ENCODE measurements at places on chromosomes 13 and 19.

DNA sequence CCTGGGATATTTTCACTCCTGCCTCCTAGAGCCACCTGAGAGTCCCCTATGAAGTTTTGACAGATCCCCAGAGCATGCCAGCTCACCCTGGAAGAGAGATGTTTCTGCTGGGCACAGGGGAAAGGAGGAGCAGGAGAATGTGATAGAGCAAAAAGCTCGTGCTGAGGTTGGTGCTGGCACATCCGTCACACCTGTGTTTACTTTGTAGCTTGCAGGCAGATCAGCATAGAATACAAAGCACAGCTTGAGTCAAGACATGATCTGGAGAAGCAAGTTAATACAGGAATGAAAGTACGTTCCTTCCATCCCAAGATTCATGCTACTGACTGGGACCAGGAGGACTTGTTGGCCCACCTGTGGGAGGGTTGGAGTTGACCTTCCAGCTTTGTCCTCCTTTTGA is 46.1 kb downstream of the HSPH1 start:
- no peak for DNase-seq

- no peak for DNase-seq
Observed at GRCh38 chr19:28330831-28331230, 882.1 kb downstream of the UQCRFS1 start.

DNA sequence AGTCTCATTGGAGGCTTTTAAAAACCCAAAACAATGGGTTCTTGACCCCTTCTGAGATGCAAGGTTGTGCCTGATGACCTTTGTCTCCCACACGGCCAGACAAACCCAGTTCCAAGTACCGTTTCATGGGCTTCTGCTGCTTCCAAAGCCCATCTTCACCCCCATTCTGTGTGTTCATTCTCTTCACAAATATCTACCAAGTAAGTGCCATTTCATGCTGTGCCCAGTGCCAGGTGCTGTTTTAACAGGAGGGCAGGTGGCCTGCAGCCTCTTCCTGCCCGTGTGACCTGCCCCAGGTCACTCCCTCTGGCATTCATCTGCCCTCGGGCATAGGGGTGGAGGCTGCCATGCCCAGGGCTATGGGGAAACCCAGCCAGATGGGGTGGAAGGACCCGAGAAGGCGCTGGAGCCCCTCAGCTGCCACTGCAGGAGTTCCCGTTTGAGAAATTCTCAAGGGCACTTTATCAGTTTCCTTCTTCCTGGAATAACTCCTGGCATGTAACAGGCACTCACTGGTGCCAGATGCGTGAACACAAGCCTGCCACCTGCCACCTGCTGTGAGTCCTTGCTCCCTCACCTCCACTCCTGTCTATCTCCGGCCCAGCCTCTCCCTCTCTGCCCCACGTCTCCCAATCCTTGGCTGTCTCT is 12.5 kb downstream of the CAPN12 start:
- DNase-seq, result no peak

DNA sequence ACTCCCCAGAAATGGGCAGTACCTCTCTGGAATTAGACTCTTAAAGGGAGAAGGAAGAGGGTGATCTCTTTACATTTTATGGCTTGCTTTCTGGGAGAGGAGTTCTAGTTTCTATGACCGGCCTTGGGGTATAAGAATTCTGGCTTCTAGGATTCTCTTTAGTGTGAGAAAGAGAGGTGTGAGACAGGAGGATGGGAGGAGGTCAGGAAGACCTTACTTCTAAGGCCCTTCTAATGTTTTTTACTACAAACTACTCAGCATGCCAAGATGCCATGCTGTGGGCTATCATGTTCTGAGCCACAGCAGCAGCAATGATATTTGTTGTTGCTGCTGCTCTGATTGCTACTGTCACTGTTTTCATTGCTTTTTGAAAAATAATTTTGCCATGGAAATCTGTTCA is 538.3 kb downstream of the SLITRK6 start:
- DNase-seq, result no peak

- no peak for DNase-seq
Observed at GRCh38 chr19:55694241-55694655, 19.2 kb downstream of the EPN1 start.

DNA sequence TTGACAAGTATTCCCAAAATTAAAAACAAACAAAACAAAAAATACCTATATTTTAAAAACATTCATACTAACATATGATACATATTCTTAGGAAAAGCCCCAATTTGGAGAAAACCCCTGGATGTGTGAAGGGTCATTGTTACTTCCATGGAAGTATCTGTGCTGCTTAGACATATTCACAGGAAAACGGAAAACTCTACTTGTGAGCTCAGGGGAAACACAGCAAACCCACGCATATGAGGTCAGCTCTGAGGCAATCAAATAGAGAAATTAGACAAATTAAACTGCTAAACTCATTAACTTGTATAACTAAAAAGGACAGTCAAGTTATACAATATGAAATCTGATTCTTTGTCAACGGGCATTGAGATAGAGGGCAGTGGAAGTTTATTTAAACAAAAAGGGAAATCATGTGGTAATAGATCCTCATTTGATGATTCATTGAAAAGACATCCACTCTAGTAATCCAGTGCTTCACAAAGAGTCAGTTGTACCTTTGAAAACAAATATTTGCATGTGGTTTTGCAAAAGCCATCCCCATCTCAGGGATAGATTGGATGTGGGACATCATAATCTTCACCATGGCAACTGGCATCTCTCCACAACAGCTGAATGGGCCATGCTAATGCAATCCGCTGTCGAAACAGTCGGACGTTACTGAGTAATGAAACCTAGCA is 423.4 kb downstream of the ITGBL1 start:
- DNase-seq, result no peak

- no peak for DNase-seq
Observed at GRCh38 chr13:50140581-50141374, 125.5 kb downstream of the KCNRG start.

DNA sequence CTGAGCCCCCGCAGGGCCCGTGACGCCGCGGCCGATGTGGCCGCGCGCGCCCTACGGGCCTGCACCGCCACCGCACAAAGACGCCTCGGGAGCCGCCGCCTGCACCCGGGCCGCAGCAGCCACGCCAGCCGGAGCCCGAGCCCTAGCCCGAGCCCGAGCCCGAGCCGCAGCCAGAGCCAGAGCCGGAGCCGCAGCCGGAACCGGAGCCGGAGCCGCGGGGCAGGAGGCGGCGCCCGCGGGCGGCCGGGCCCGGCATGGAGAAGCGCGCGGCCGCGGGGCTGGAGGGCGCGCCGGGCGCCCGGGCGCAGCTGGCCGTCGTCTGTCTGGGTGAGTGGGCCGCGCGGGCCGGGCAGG is 379 bp downstream of the LRP3 start:
- DNase-seq, result no peak

DNA sequence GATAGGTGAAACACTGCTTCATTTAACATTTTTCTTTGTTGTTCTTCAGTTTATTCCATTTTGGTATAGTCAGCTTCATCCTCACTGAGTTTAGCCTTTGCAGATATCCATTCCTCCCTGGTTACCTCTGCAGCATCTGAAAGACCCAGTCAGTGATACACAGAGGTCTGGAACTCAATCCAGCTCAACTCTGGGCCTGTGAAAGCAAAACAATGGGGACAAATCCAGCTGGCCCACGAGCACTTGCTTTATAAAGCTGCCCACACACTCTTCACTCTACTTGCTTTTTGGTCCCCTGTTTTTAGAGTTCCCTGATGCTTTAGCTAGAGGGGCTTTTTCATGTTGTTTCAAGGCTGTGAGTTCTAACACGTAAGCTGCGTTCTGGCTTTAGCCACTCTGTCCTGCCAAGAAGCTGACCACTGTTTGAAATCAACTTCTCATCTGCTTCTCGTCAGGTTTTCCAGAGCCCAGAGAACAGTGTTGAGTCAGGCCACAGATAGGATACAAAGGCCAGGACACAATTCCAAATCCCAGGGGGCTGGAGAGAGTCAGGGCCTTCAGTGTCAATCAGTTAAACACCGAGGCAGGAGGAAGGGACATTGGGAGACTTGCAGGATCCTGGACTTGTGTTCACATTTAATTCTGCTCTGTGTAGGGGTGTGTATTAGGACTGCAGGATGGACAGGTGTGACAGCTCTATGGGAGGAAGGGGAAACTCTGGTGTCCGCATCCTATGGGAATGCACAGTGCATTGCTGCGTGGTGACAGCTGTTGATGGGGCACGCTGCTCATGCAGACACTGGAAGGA is 83.5 kb upstream of the RNF113B start:
- no peak for DNase-seq

DNA sequence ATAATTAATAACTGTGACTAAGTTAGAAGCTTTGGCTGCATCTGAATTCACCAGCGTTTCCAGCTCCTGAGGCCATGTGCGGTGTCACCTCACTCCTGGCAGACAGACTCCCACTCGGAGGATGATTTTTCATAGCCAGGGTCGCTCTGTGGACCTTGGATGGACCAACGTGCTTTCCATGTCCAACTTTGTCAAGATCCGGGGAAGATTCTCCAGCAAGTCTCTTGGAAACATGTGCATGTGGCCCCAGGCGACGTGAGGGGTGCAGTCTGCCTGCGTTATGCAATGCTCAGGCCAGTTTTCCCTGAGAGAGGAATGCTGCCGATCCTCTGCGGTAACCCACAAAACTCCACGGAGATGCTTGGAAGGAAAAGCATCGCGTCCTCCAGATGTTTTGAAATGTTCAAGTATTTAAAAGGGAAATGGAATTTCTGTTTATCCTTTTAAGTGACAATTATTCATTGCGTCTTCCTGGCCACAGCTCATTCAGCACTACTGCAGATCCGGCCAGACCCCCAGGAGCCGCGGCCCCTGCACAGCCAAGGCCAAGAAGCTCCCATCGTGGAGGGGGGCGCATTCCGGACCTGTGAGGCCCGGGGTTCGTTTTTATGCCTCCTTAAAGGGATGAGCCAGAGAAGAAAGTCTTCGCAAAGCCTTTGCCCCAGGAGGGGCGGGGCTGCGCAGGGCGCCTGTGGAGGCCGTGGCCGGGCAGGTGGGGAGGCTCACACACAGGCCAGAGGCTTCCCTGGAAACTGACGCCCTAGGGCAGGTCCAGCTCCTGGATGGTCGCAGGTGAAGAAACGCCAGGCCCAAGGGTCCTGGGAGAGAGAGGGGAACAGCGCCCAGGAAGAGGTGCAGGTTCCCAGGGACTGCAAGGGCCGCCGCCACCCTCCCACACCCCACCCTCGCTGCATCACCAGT is 46.0 kb downstream of the C13orf46 start:
- no peak for DNase-seq

- DNase-seq, result no peak
Observed at GRCh38 chr19:5304486-5304885, 36.1 kb downstream of the PTPRS start.

GRCh38 chr13:97285221-97285955 is 63.3 kb downstream of the MBNL2 start:
- no peak for DNase-seq

DNA sequence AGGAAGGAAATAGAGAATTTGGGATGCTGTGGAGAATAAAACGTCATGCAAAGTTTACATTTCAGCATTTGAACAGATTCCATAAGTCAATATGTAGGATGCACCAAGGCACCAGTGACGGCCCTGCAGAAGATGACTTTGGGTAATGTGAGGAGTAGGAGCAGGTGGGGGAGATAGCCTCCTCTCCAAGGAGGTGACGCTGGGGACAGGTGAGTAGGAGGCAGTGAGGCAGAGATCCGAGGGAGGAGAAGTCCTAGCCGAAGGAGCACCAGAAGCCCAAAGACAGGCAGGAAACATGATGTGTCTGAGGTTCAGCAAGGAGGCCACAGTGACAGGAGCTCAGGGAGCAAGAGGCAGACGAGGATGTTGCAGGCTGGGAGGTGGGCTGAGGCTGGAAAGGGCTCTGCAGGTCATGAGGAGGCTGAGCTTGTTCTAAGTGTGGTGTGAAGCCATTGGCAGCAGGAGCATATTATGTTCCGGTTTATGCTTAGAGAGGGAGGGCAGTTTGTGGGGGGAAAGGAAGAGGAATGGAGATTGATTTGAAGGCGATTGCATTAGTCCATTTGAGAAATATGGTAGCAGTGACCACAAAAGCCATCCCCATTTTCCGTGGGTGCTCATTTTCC is 55.7 kb upstream of the C1QTNF9 start:
- DNase-seq, result no peak

- DNase-seq, result peak; percentile 70
Observed at GRCh38 chr19:55640043-55640576, 692 bp upstream of the ZNF580 start.

DNA sequence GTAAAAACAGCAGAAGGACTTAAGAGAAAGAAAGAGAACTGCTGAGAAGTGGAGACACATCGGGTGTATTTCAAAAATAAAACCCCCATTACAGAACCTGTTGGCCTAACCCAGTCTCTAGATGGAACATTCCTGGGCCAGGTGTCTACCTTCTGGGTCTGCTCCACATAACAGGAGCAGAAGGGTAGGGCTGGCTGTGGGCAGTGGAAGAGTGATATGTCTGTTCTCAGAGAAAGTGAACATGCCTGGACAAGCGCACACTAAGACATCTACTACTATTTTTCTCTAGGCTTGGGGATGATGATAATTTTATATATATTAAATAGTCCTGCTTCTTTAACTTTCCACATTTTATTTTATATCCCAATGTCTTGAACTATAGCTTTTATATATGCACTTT is 267.1 kb downstream of the TBC1D4 start:
- DNase-seq, result no peak

DNA sequence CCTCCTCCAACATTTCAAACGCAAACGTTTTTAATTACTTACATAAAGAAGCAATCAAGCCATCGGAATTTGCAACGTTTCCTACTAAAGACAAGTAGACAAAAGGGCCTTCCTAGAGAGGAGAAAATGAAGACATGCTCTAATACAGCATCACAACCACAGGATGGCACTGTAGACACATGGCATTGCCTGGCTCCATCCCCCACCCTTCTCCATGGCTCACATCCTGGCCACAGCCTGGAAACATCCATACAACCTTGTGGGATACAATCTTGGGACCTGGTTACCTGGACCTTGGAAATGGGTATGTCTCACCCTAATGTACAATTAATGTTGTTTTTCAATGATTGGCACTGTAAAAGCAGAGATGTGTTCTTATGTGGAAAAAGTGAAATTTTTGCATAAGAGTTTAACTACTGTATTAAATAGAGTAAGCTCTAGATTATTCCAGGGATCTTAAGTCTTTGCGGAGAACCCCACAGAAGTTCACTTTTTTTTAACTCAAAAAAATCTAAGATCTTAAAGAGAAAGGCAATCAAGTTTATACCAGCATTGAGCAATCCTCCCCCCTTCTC is 21.5 kb downstream of the EBPL start:
- no peak for DNase-seq

DNA sequence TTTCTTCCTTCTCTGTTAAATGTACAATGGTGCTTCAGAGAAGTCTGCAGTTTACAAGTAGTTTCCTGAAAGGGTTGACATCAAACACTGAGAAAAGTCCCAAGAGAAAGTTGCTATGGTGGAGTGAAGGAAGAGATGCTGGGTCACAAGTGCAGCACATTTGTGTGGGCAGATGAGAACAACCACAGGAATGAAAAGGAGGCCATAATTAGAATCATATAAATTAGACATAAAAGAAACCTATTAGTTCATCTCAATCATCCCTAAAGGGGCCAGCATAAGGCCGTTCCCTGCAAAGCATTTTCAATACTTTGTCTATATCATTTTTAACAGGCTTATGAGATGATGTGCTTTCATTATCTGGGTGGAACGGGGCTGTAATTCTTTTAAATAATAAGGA is 359.2 kb downstream of the IRS2 start:
- no peak for DNase-seq
